Pancreas (tissue), 10 donors: ENCODE measurements at places on chromosomes 6 and 20. TPM values are rescaled to one million over a fixed set of nuclear protein-coding genes. Genes with fewer than 3 reads are reported as not detected.

DNA sequence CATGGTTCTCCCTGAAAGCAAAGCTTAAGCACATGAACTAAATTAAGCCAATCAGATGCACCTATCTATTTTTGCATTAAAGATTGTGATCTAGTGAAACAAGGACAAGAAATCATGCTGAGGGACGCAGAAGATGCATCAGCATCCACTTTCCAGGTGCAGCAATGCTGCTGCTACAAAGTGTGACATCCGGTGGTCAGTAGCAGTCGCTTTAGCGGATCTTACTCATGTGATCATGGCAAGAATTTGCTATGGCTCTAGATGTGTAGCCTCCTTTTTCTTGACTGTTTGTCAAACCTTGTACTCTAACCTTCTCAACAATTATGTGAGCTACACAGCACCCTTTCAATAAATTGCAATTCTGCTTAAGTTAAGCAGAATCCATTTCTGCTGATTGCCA lies 126.8 kb upstream of the SMLR1 start:
- H3K27ac ChIP-seq, result no peak overlapping the region
- DNase-seq, result no peak
- no peaks in the 10 kb centered on the region for H3K27me3 ChIP-seq
- no peaks in the 10 kb centered on the region for H3K36me3 ChIP-seq
- H3K4me1 ChIP-seq, result no peaks in the 10 kb centered on the region

GRCh38 chr6:157552081-157552747 lies 171.2 kb downstream of the ZDHHC14 start:
- H3K36me3 ChIP-seq, result no peaks in the 10 kb centered on the region
- no peak overlapping the region for H3K4me3 ChIP-seq
- H3K27me3 ChIP-seq, result no peaks in the 10 kb centered on the region
- peaks cover 4% of the 10 kb centered on the region for H3K4me1 ChIP-seq

DNA sequence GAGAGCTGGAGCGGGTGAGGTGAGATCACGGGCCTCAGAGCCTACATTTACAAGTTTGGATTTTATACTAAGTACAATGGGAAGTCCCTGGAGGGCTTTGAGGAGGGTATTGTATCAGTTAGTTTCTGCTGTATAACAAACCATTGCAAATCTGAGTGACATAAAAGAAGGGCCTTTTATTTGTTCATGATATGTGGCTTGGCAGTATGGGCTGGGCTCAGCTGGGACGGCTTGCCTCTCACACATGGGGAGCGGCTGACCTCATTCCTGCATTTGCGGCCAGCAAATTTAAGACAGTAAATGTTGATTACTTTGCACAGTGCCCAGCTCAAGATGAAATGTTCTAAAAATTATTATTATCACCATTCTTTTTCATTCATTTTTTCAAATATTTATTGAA lies 21.7 kb downstream of the GDAP1L1 start:
- H3K4me3 ChIP-seq, result no peak overlapping the region
- no peaks in the 10 kb centered on the region for H3K36me3 ChIP-seq
- H3K27ac ChIP-seq, result no peak overlapping the region
- H3K4me1 ChIP-seq, result no peaks in the 10 kb centered on the region

GRCh38 chr6:47336334-47336733 lies 26.6 kb upstream of the TNFRSF21 start:
- H3K27ac ChIP-seq, result no peak overlapping the region
- no peak for DNase-seq
- no peaks in the 10 kb centered on the region for H3K4me1 ChIP-seq
- no peaks in the 10 kb centered on the region for H3K27me3 ChIP-seq
- no peak overlapping the region for H3K4me3 ChIP-seq
- no peaks in the 10 kb centered on the region for H3K36me3 ChIP-seq

GRCh38 chr6:29608131-29608530 lies 23.2 kb downstream of the OR2H2 start:
- DNase-seq, result no peak
- no peaks in the 10 kb centered on the region for H3K27me3 ChIP-seq
- H3K4me3 ChIP-seq, result no peak overlapping the region
- H3K36me3 ChIP-seq, result peaks cover 8% of the 10 kb centered on the region
- no peak overlapping the region for H3K27ac ChIP-seq
- H3K4me1 ChIP-seq, result no peaks in the 10 kb centered on the region

GRCh38 chr6:139060332-139060731 lies 31.8 kb downstream of the ABRACL start:
- H3K27ac ChIP-seq, result no peak overlapping the region
- H3K4me1 ChIP-seq, result no peaks in the 10 kb centered on the region
- no peak for DNase-seq
- H3K4me3 ChIP-seq, result no peak overlapping the region
- H3K36me3 ChIP-seq, result no peaks in the 10 kb centered on the region
- no peaks in the 10 kb centered on the region for H3K27me3 ChIP-seq

DNA sequence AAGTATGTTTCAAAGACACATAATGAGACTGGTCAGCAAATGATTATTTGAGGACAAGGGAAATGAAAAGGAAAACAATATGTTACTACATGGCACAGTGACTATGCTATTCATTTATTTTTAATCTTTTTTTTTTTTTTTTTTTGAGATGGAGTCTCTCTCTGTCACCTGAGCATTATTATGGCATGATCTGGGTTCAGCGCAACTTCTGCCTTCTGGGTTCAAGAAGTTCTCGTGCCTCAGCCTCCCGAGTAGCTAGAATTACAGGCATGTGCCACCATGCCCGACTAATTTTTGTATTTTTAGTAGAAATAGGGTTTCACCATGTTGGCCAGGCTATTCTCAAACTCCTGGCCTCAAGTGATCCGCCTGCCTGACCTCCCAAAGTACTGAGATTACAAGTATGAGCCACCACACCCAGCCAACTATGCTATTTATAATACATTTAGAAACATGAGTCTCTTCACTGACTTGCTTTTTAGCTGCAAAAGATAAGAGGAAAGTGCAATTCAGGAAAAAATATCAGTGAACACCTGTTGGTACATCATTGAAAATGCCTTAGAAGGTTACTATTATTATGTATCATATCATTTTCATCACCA lies 3.4 kb downstream of the CALHM4 start:
- H3K36me3 ChIP-seq, result no peaks in the 10 kb centered on the region
- H3K27me3 ChIP-seq, result peaks cover 11% of the 10 kb centered on the region
- no peak overlapping the region for H3K27ac ChIP-seq
- DNase-seq, result no peak
- no peak overlapping the region for H3K4me3 ChIP-seq

GRCh38 chr20:21388566-21388965 lies 8.8 kb downstream of the NKX2-4 start:
- H3K4me3 ChIP-seq, result no peak overlapping the region
- H3K4me1 ChIP-seq, result no peaks in the 10 kb centered on the region
- peaks cover 5% of the 10 kb centered on the region for H3K27me3 ChIP-seq
- no peak for DNase-seq
- no peak overlapping the region for H3K27ac ChIP-seq

DNA sequence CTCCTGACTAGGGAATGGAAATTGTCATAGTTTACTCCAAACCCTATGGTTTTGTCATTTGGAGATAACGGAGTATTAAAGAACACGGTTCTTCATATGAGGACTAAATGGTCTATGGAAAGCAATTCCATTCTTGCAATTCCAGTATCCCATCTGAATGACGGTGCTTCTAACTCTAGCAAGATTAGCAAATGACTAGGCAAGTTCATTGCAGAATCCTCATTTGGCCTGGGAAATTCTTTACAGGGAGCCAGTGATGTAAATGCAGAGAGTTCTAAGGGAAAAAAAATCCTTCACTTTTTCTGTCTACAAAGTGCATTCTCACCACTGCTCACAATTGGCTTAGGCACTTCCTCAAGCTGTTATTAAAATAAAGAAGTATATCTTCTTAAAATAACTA lies 111.5 kb downstream of the MOXD1 start:
- no peak overlapping the region for H3K4me3 ChIP-seq
- no peaks in the 10 kb centered on the region for H3K27me3 ChIP-seq
- no peak for DNase-seq
- H3K4me1 ChIP-seq, result no peaks in the 10 kb centered on the region

- no peaks in the 10 kb centered on the region for H3K27me3 ChIP-seq
- H3K27ac ChIP-seq, result no peak overlapping the region
- DNase-seq, result no peak
- H3K4me1 ChIP-seq, result no peaks in the 10 kb centered on the region
- no peaks in the 10 kb centered on the region for H3K36me3 ChIP-seq
Observed at GRCh38 chr6:165597821-165598220, 65.2 kb downstream of the PDE10A start.

Gene FNDC1
- 3.7 TPM for total RNA-seq

Gene FGD2
- 4.2 TPM for total RNA-seq

Gene KIF13A
- total RNA-seq, result 12.7 TPM

Gene C20orf204
- total RNA-seq, result 0.31 TPM

Gene ADGB
- total RNA-seq, result not detected
